ENCODE measurements at places on chromosomes 6 and 20.

DNA sequence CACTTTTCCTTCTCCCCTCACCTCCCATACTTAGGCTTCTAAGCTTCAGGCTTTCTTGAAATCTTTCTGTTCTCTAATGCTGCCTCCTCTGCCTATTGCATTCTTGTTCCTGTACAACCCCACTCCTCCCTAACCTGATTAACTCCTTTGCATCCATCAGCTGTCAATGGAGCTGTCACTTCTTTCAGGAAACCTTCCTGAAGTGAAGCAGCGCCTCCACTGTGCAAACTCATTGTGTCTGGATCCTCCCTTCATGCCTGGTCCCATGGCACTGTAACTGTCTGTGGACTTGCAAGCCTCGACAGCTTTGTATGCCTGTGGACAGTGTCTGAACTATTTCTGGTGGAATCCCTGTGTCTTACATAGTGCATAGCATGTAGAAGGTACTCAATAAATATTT is 185.0 kb downstream of the HS3ST5 start:
- DNase-seq = no peak

DNA sequence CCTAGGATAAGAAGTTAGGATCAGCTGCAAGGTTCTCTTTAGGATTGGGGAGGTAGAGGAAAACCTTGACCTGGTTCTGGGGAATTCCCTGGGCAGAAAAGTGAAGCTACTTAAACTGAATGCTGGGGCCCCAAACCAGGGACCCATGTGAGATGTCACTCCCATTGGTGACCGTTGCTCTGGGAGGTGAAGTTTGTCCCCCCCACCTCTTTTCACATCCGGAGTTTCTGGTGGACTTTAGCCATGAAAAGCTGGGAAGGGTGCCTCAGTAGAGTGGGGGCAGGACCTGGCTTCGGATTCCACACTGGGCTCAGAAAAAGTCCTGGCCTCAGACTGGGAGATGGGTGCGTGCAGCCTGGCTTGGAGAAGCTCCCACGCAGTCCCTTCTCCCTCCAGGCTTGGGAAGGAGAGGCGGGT is 13.2 kb downstream of the TJAP1 start:
- no peak for DNase-seq

DNA sequence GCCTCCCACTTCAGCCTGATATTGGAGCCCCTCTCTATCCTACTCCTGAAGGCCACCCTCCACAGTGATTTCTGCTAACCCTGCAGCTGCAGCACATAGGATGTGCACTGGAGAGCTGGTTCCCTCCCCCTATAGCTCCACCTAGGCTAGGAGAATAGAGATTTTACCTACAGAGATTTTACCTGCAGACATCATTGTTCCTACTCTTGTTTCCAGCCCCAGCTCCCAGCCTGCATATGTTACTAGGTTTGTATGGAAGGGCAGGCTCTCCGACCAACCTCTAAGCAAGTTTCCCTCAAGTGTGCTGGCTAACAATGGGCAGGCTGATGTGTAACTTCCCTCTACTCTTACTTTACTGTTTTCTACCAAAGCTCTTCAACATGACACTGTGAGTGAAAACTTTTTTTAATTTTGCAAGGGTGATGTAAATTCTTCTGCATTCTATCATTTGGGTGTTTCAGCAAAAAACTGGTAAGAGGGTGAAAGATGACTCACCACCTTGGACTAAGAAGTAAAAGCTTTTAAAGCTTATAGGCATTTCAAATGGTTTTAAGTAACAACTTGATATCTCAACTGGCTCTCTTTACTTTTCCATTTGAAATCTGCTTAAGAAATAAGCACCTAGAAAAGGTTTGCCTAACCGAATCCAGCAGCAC is 106.8 kb downstream of the CDK19 start:
- DNase-seq = no peak

DNA sequence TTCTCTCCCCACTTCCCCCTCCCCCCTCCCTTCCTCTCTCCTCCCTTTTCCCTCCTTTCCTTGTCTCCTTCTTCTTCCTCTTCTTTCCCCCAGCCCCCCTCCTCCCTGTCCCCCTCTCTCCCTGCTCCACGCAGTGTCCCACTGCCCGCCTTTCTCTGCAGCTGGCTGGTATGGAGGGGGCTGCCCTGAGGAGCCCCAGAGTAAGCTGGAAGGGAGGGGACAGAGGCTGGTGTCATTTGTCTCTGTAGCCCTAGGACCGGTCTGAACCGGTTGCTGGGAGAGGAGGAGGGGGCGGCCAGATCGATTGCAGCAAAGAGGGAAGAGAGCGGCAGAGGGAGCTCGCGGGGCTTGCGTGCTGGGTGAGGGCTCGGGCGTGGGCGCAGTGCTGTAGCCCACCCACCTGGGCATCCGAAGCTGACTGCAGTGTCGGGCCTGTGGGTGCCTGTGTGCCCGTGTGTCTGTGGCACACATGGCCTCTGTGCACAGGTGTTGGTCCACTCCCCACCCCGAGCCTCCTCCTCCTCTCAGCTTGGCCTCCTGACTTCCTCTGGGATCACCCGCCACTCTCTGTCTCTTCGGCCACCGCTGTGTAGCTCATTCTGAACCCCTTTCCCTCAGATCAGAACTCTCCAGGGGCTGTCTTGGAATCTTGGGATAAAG is 50.6 kb downstream of the SRC start:
- no peak for DNase-seq

DNA sequence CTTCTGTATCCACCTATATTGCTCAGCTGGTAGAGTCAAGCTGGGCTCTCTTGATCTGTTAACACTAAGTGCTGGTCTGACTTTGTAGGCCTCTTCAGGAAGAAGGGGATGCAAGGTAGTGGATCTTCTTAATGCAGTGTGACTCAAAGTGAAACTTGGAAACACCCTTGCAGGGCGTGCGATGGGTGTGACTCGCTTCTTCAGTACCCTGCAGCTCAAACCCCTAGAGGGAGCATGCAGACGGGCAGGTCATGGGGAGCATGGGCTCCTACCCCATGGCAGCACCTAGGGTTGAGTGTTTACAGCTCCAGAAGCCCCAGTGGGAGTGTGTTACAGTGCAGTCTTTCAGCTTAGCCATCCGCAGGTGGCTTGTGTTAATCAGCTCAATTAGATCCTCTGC is 757 bp upstream of the SAMD3 start:
- no peak for DNase-seq
